ENCODE measurements at places on chromosomes 11 and 22. TPM values are rescaled to one million over a fixed set of nuclear protein-coding genes. Genes with fewer than 3 reads are reported as not detected.
A peak's percentile ranks its signal among the peaks of the same experiment; 100 is the strongest.

GRCh38 chr11:134759855-134760254 is 347.8 kb upstream of the B3GAT1 start:
- H3K27me3 ChIP-seq = no peaks in the 10 kb centered on the region
- H3K27ac ChIP-seq = no peak overlapping the region
- no peaks in the 10 kb centered on the region for H3K36me3 ChIP-seq
- H3K4me3 ChIP-seq = no peak overlapping the region
- no peaks in the 10 kb centered on the region for H3K4me1 ChIP-seq
- DNase-seq = no peak

DNA sequence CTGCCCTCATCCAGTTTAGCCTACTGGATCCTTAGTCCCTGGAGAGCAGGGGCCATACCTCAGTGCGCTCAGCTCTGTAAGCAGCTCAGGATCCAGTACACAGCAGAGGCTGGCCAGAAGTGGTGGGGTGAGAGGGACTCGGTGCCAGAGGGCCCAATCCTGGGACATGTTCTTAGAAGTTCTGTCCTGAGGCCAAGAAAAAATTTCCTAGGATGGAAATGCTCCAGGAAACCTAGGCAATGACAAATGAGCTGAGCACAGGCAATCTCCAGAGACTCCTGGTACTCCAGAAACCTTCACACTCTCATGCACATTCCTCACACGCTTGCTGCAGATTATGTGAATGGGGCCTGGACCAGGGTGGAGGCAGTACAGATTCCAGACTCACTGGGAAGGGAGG is 89.6 kb downstream of the SERGEF start:
- H3K4me1 ChIP-seq = no peaks in the 10 kb centered on the region
- no peaks in the 10 kb centered on the region for H3K27me3 ChIP-seq
- H3K4me3 ChIP-seq = no peak overlapping the region
- DNase-seq = no peak
- H3K36me3 ChIP-seq = peaks cover 19% of the 10 kb centered on the region

GRCh38 chr11:69644071-69644961 is 3.4 kb downstream of the CCND1 start:
- H3K27ac ChIP-seq = peak overlapping the region; percentile 35
- H3K27me3 ChIP-seq = no peaks in the 10 kb centered on the region
- peak; percentile 25 for DNase-seq
- H3K36me3 ChIP-seq = no peaks in the 10 kb centered on the region
- peaks cover 57% of the 10 kb centered on the region for H3K4me1 ChIP-seq

The SLC7A4 gene
- 1.3 TPM for total RNA-seq

The LRRC55 gene
- not detected for total RNA-seq

GRCh38 chr11:112839051-112839450 is 122.2 kb upstream of the NCAM1 start:
- no peak overlapping the region for H3K27ac ChIP-seq
- no peak for DNase-seq
- H3K27me3 ChIP-seq = no peaks in the 10 kb centered on the region

DNA sequence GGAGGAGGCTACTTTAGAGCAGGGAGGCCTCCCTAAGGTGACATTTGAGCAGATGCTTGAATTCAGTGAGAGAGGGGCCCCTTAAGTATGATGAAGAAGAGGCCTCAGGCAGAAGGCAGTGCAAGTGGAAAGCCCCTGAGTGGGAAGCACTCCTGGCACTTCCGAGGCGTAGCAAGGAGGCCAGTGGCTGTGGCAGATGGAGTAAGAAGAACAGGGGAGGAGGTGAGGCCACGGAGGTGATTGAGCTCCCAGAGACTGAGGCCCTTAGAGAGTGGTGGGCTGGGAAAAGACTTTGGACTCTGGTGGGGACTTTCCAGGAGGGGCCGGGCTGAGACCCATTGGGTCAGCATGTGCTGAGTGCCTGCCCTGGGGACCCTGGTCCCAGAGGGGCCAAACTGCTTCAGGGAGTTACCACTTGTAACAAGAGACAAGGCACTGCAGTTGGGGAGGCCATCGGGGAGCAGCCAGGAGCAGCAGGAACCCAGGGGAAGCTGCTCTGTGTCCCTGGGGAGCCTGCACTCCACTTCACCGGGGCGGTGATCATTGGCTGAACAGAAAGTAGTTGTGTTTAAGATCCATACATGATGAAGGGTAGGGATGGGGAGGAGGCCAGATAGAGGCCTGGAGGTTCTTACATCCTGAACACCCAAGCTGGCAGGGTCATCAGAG is 2.5 kb upstream of the CENPM start:
- no peak overlapping the region for H3K4me3 ChIP-seq
- no peaks in the 10 kb centered on the region for H3K27me3 ChIP-seq
- no peak for DNase-seq
- peaks cover 7% of the 10 kb centered on the region for H3K4me1 ChIP-seq

GRCh38 chr11:118334745-118335144 is 7.8 kb downstream of the CD3D start:
- no peak overlapping the region for H3K27ac ChIP-seq
- no peaks in the 10 kb centered on the region for H3K27me3 ChIP-seq
- no peak for DNase-seq
- no peaks in the 10 kb centered on the region for H3K4me1 ChIP-seq
- H3K4me3 ChIP-seq = no peak overlapping the region

GRCh38 chr11:40921246-40921645 is 538.2 kb downstream of the LRRC4C start:
- no peak overlapping the region for H3K27ac ChIP-seq
- no peaks in the 10 kb centered on the region for H3K27me3 ChIP-seq
- DNase-seq = no peak

The ANO5 gene
- total RNA-seq = 1.0 TPM

The OVOL1 gene
- total RNA-seq = not detected

The XPNPEP3 gene
- 19.2 TPM for total RNA-seq

The A4GALT gene
- 146 TPM for total RNA-seq

DNA sequence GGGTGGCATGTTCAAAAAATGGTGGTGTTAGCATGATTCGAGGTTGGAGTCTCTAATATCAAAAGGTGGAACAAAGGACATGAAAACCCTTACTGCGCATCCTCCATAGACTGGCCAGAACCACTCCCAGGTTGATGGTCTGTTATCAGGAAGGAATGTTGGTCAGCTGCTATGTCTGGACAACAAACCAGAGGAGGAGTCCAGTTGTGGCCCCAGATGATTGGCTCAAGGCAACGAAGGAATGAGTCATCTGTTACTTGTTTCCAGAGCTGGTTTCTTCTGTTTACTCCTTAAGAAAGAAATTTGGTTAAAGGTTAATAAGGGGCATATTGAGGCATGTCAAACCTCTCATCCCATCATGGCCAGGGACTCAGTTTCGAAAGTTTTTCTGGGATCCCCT is 56.8 kb upstream of the GRIA4 start:
- H3K27me3 ChIP-seq = no peaks in the 10 kb centered on the region
- no peaks in the 10 kb centered on the region for H3K4me1 ChIP-seq

- no peak overlapping the region for H3K4me3 ChIP-seq
- H3K4me1 ChIP-seq = no peaks in the 10 kb centered on the region
- H3K27ac ChIP-seq = no peak overlapping the region
- H3K27me3 ChIP-seq = no peaks in the 10 kb centered on the region
- no peak for DNase-seq
- peaks cover 2% of the 10 kb centered on the region for H3K36me3 ChIP-seq
Observed at GRCh38 chr11:94550513-94550912, 6.8 kb downstream of the FUT4 start.

The OR4D11 gene
- total RNA-seq = not detected

DNA sequence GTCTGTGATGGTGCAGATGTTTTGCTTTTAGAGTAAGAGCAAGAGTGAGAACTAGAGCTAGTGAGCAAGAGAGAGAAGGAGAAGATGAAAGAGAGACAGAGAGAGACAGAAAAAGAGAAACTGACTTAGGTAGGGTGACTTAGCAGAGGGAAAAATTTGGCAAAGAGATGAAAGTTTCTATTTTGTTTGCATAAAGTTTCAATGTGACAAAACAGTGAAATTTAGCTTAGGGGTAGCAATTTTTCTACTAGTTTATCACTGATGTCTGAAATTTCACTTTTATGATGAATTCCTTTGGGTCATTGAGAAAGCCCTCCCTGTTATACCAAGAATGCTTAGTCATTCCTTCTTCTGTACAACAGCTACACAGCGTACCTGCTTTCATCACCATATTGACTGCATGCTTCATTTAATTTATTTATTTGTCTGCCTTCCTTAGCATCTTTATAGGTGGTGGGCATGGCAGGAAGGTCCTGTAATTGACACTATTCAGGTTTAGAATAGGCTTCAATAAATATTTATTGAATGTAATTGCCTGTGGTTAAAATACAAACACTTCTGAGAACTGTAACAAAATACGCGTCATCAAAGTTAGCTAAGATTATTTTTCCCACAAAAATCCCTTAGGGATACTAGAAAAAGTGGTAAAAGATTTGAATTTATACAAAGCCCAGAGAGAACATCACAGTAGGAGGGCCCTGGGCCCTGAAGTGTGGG is 19.9 kb upstream of the CTSC start:
- no peak for DNase-seq
- no peak overlapping the region for H3K4me3 ChIP-seq
- no peaks in the 10 kb centered on the region for H3K36me3 ChIP-seq
- no peaks in the 10 kb centered on the region for H3K27me3 ChIP-seq
- H3K4me1 ChIP-seq = peaks cover 6% of the 10 kb centered on the region
- H3K27ac ChIP-seq = peak overlapping the region; percentile 52

The LRRC74B gene
- total RNA-seq = not detected

DNA sequence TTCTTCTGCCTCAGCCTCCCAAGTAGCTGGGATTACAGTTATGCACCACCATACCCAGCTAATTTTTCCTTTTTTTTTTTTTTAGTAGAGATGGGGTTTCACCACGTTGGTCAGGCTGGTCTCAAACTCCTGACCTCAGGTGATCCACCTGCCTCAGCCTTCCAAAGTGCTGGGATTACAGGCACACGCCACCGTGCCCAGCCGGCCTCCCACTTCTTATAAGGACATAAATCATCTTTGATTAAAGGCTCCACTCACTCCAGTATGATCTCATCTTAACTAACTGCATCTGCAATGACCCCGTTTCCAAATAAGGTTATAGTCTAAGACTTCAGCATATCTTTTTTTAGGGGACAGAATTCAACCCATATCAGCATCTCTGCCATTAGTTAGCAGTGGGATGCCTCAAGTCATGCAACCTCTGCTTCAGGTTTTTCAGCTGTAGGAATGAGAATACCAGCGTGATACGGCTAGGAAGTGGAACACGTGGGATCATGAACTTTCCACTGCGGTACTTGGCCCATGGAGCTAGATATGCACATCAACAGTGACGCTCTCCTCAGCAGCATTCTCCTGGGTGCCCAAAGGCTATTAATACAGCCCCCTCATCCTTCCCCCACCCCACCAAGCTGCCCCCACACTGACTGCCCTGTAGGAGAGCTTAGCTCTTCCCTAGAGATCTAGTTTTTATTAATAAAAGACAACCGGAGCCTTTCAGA is 41.4 kb downstream of the MCHR1 start:
- H3K4me3 ChIP-seq = no peak overlapping the region
- H3K4me1 ChIP-seq = no peaks in the 10 kb centered on the region
- no peak overlapping the region for H3K27ac ChIP-seq
- DNase-seq = no peak

GRCh38 chr11:40380835-40381234 is 1078.6 kb downstream of the LRRC4C start:
- no peaks in the 10 kb centered on the region for H3K36me3 ChIP-seq
- no peak overlapping the region for H3K27ac ChIP-seq
- H3K27me3 ChIP-seq = no peaks in the 10 kb centered on the region
- H3K4me1 ChIP-seq = no peaks in the 10 kb centered on the region
- no peak for DNase-seq

DNA sequence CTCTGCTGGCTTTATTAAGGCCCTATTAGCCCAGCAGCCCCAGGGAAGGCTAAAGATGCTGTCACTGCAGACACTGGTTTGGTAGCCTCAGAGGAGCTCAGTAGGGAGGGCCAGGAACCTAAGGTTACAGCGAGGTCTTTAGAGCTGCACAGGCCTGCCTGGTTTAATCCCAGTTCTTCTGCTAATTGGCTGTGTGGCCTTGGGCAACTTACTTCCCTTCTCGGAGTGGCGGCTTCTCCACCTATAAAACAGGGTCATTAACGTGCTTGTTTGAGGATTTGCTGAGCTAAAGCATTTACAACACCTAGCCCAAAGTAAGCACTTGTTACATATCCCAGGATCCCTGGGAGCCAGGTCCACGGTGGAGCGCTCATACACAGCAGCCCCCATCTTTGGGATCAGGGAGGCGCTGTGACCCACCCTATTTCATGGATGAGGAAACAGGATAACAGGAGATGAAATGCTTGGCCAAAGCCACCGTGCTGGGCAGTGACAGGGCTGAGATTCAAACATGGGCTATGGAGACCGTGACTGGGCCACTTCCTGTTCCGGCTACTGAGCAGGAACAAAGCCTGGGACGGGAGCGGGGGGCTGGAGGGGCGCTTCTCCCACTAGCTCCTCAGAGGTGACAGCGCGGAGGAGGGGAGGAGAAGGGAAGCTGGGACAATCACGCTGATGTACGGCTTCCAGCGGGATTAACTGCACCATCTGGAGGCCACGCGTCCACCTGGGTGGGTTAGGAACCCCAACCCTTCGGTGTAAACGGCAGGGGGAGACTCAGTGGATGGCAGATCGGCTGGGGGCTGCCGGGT is 61.5 kb downstream of the IGLL1 start:
- H3K27ac ChIP-seq = no peak overlapping the region
- H3K27me3 ChIP-seq = no peaks in the 10 kb centered on the region
- no peak overlapping the region for H3K4me3 ChIP-seq
- no peak for DNase-seq

GRCh38 chr11:115349335-115350017 is 154.7 kb downstream of the CADM1 start:
- H3K4me3 ChIP-seq = no peak overlapping the region
- no peak for DNase-seq
- H3K4me1 ChIP-seq = no peaks in the 10 kb centered on the region

DNA sequence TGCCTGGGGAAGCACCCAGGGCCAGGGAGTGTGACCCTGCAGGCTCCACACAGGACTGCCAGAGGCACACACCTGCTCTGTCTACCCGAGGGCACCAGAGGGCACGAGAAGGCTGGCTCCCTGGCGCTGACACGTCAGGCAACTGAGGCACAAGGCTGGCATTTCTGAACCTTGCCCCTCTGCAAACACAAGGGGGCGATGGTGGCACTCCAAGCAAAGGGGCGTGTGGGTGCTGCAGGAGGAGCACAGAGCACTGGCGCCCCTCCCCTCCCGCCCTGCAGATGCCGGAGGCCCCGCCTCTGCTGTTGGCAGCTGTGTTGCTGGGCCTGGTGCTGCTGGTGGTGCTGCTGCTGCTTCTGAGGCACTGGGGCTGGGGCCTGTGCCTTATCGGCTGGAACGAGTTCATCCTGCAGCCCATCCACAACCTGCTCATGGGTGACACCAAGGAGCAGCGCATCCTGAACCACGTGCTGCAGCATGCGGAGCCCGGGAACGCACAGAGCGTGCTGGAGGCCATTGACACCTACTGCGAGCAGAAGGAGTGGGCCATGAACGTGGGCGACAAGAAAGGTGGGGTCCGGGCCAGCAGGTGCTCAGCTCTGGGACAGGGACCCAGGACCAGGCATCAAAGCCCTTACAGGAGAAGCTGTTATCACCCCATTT is 20.8 kb upstream of the TXNRD2 start:
- no peak for DNase-seq
- peak overlapping the region; percentile 34 for H3K27ac ChIP-seq
- no peak overlapping the region for H3K4me3 ChIP-seq
- no peaks in the 10 kb centered on the region for H3K36me3 ChIP-seq
- peaks cover 28% of the 10 kb centered on the region for H3K4me1 ChIP-seq

GRCh38 chr11:73360743-73361369 is 15.3 kb upstream of the RELT start:
- no peaks in the 10 kb centered on the region for H3K27me3 ChIP-seq
- peaks cover 3% of the 10 kb centered on the region for H3K36me3 ChIP-seq
- DNase-seq = no peak
- no peak overlapping the region for H3K4me3 ChIP-seq
- no peaks in the 10 kb centered on the region for H3K4me1 ChIP-seq

The LSP1 gene
- total RNA-seq = 54.0 TPM

Data from tibial nerve (tissue), 4 donors.